Activated T-cell treated with anti-CD3 and anti-CD28 coated beads, Interleukin-2, amount 50 U/mL, for 72 hours (primary cell): ENCODE measurements at places on chromosomes 2 and 18. TPM values are rescaled to one million over a fixed set of nuclear protein-coding genes. Genes with fewer than 3 reads are reported as not detected.
A peak's percentile ranks its signal among the peaks of the same experiment; 100 is the strongest.

GRCh38 chr2:14975381-14975780 lies 342.9 kb downstream of the LRATD1 start:
- no peak for DNase-seq

SNED1 gene
- total RNA-seq = 4.1 TPM

NDUFAF7 gene
- 33.4 TPM for total RNA-seq

CNTNAP5 gene
- total RNA-seq = not detected

DNA sequence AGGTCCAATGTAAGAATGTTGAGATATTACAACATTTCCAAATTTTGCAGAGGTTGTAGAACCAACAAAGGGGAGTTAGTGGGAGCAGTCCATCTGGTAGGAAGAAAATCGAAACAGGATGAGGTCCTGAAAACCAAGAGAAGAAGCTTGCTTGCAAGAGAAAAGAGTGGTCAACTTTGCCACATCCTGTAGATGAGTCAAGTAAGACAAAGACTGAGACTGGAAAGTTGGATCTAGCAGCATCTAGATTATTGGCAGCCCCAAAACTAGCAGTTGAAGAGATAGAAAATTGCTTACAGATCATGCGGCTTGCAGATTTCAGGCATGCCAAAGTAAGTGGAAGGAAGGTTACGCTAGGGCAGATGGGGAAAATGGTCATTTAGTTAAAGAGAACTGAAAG lies 378.9 kb downstream of the GRB14 start:
- no peak for DNase-seq

GRCh38 chr2:52964916-52965530 lies 802.6 kb upstream of the CHAC2 start:
- DNase-seq = no peak

- DNase-seq = peak; percentile 45
These were observed 239.8 kb downstream of the HAUS1 start for GRCh38 chr18:46343931-46344372.

DNA sequence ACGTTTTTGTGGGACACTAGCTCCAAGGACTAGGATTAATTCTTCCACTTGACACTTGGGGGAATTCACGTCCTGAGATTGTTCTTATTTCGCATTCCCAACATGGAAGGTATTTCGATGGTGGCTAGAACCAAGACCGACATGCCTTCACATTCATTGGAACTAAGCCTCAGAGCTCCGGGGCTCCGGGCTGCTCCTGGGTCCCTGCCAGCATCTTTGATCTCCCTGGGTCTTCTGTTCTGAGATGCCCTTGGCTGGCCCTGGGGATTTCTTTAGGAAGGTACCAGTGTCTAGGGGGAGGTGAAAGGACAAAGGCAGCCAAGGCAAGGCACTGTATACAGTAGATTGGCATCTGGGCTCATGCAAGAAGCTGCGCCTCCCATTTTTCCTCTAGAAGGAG lies 76.8 kb downstream of the DYSF start:
- no peak for DNase-seq

GRCh38 chr2:113962692-113963480 lies 73.0 kb downstream of the ACTR3 start:
- DNase-seq = no peak

GRCh38 chr18:66393463-66393862 lies 210.4 kb downstream of the CDH19 start:
- DNase-seq = no peak

DNA sequence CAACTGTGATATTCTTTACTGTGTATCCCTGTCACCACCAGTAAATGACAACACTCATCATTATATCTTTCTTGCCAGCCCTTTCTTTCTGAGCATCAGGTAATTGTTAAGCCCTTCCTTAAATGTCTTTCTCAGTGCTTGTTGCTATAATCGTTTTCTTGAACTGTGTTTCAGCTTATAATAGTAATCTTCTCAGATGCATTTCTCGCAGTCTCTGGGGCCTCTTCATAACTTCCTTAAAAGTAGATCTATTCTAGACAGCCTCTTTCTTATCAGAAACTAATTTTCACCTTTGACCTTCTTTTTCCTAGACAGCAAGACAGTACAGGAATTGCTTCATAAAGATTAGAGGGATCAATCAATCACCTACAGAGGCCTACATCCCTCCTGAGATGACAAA lies 648.1 kb downstream of the CPS1 start:
- no peak for DNase-seq
